Neural progenitor cell (in vitro differentiated cells): ENCODE measurements at places on chromosomes 1 and 21. TPM values are rescaled to one million over a fixed set of nuclear protein-coding genes. Genes with fewer than 3 reads are reported as not detected.

The SHISA4 gene
- total RNA-seq: 3.0 and 9.9 TPM in 2 replicates

DNA sequence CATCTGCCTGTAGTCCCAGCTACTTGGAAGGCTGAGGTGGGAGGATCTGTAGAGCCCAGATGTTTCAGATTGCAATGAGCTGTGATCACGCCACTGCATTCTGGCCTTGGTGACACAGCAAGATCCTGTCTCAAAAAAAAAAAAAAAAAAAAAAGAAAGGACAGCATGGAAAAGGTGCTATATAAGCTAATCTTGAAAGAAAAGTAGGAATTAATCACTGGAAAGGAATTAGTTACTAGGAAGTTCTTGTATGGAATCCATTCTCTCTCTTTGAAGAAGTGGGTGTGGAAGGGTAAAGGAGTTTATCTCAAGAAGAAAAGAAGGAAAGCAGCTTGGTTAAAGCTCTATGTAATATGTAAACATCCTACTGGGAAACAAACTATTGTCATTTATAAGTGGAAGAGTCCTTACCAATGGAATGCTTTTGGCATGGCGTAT, 339.2 kb downstream of the DPYD start:
- no peak overlapping the region for H3K27ac ChIP-seq
- H3K27me3 ChIP-seq: no peaks in the 10 kb centered on the region
- peak; percentile 7 for DNase-seq
- no peaks in the 10 kb centered on the region for H3K36me3 ChIP-seq

The CDA gene
- 0.64 and 0.96 TPM in 2 replicates for total RNA-seq

DNA sequence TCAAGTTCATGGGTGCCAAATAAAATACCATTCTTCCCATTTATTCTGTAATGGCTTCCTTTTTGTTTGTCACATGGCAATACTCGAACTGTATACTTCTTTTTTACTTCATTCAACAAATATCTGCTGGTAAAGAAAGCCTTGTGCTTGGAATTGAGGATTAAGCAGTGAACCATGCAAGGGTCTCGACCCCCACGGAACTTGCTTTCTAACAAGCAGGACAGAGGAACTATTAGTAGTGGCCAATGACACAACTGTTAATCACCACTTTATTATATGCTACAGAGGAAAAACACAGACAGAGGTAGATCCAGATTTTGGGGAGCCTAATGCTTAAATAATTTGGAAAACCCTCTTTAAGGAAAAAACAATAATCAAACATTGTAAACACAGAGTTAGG, 542.2 kb downstream of the DPYD start:
- no peak overlapping the region for H3K27ac ChIP-seq
- H3K4me1 ChIP-seq: no peaks in the 10 kb centered on the region
- H3K36me3 ChIP-seq: no peaks in the 10 kb centered on the region
- no peak overlapping the region for H3K4me3 ChIP-seq
- no peak for DNase-seq

DNA sequence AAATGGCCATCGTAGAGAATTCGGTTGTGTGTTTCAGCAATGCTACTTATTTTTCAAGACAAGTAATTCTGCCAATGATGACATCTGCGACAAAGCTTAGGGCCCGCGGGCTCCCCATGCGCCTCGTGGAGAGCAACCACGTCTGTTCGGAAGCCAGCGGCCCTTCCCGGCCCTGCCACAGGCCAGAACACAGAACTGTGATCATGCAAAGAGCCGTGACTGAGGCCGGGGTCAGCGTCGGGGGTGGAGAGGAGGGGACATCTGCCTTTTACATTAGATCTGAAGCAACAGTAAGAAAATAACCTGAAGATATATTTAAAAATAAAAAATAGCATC, 103.7 kb downstream of the PGBD5 start:
- H3K4me1 ChIP-seq: no peaks in the 10 kb centered on the region
- no peak overlapping the region for H3K27ac ChIP-seq
- H3K36me3 ChIP-seq: no peaks in the 10 kb centered on the region
- DNase-seq: no peak

The PTPRU gene
- 29.5 and 68.9 TPM in 2 replicates for total RNA-seq

GRCh38 chr1:61925591-61926298, 183.5 kb downstream of the PATJ start:
- no peaks in the 10 kb centered on the region for H3K27me3 ChIP-seq
- H3K27ac ChIP-seq: no peak overlapping the region
- H3K4me1 ChIP-seq: no peaks in the 10 kb centered on the region
- no peaks in the 10 kb centered on the region for H3K36me3 ChIP-seq
- no peak overlapping the region for H3K4me3 ChIP-seq

- no peaks in the 10 kb centered on the region for H3K36me3 ChIP-seq
- H3K4me1 ChIP-seq: peaks cover 10% of the 10 kb centered on the region
- no peak overlapping the region for H3K27ac ChIP-seq
- DNase-seq: peak; percentile 87
Observed at GRCh38 chr21:35051287-35051818, 2.3 kb upstream of the RUNX1 start.

The SLC44A3 gene
- 0.25 and 1.7 TPM in 2 replicates for total RNA-seq

GRCh38 chr1:74486036-74486435, 26.4 kb downstream of the LRRC53 start:
- H3K4me1 ChIP-seq: peaks cover 14% of the 10 kb centered on the region
- no peak overlapping the region for H3K27ac ChIP-seq
- H3K4me3 ChIP-seq: no peak overlapping the region
- no peaks in the 10 kb centered on the region for H3K27me3 ChIP-seq
- no peaks in the 10 kb centered on the region for H3K36me3 ChIP-seq

DNA sequence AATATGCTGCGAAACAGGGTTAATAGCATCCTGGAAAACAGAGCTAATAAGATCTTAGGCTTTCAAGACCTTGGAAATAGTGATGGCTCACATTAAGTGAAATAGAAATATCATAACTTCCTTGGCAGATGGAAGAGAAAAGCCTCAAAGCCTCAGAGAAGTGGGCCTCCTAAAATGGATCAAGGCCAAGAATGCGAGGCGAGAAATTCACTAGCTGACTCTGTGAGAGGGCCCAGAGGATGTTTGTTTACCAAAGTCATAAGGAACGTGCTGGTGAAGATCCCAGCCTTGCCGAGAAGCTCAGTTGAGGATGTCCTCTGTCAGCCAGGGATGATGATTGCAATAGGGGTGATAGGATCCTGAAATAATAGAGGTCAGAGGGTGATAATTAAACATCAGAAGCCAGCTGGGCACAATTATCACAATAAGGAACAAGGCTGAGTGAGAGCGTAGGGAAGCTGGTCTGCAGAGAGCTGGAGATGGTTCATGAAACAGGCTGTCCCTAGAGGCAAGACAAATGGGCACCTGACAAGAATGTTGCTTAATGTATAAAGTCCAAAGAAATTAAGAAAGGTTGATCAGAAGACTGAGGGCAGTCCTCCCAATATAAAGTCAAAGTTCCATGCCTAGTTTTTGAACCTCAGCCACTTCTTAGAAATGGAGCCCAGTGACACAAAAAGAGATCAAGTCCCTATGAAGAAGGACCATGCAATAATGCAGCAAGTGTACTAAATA, 101.7 kb upstream of the COG2 start:
- H3K27me3 ChIP-seq: no peaks in the 10 kb centered on the region
- H3K36me3 ChIP-seq: no peaks in the 10 kb centered on the region
- H3K27ac ChIP-seq: no peak overlapping the region
- no peaks in the 10 kb centered on the region for H3K4me1 ChIP-seq
- no peak overlapping the region for H3K4me3 ChIP-seq
